ENCODE measurements at places on chromosomes 7 and 10. TPM values are rescaled to one million over a fixed set of nuclear protein-coding genes. Genes with fewer than 3 reads are reported as not detected.

The CH25H gene
- total RNA-seq = 14.7 TPM

DNA sequence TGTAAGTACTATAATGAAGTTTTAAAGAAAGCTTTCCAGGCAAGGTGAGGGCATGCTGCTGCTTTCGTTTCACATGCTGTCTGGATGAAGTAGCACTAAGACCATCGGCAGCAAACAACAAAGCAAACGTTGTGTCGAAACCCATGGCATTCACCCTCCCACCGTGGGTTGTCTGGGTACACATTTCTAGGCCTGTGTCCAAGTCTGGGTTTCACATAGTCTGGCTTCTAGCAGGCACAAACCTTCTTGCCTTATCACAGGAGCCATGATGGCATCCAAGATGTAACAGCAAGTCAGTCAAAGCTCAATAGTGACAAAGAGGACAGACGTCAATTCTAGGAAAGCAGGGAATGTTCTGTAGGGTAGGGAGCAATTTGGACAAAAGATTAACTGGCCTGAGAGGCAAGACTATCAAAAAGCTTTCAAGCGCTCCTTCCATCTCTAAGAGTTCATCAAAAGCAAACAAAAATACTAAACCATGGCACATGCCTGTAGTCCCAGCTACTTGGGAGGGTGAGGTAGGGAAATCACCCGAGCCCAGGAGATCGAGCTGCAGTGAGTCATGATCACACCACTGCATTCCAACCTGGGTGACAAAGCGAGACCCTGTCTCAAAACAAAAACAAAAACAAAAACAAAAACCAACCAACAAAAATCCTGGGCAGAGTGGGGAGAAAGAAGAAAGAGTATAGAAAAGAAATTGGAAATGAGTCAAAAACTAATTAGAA, 42.7 kb downstream of the PAXIP1 start:
- DNase-seq = no peak
- no peaks in the 10 kb centered on the region for H3K4me1 ChIP-seq
- H3K27ac ChIP-seq = no peak overlapping the region

GRCh38 chr10:8752146-8752843, 697.8 kb downstream of the GATA3 start:
- H3K27me3 ChIP-seq = peaks cover 8% of the 10 kb centered on the region
- H3K27ac ChIP-seq = no peak overlapping the region
- no peaks in the 10 kb centered on the region for H3K4me1 ChIP-seq
- H3K4me3 ChIP-seq = no peak overlapping the region
- no peaks in the 10 kb centered on the region for H3K36me3 ChIP-seq

DNA sequence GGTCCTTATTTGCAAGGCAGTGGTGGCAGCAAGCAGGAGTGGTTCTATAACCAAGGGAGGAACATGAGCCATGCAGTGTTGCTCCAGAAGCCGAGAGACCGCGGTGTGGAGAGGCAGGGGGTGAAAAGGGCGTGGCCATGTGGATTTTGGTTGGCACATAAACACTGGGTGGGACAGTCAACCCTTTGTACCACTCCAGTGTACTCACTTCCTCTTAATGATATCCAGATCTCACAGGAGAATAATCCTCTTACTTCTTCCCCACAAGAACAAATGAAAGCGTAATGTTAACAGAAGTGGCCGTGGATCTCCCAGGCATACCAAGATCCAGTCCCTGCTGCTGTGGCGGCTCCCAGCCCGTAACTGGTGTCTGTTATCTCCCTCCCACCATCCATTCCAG, 42.4 kb downstream of the XRCC2 start:
- H3K4me1 ChIP-seq = no peaks in the 10 kb centered on the region
- H3K27ac ChIP-seq = no peak overlapping the region
- no peak for DNase-seq
- H3K4me3 ChIP-seq = no peak overlapping the region

- no peak for DNase-seq
- H3K27ac ChIP-seq = no peak overlapping the region
- no peaks in the 10 kb centered on the region for H3K27me3 ChIP-seq
- H3K36me3 ChIP-seq = no peaks in the 10 kb centered on the region
These were observed 49.7 kb downstream of the ADCY1 start for GRCh38 chr7:45623740-45624391.

DNA sequence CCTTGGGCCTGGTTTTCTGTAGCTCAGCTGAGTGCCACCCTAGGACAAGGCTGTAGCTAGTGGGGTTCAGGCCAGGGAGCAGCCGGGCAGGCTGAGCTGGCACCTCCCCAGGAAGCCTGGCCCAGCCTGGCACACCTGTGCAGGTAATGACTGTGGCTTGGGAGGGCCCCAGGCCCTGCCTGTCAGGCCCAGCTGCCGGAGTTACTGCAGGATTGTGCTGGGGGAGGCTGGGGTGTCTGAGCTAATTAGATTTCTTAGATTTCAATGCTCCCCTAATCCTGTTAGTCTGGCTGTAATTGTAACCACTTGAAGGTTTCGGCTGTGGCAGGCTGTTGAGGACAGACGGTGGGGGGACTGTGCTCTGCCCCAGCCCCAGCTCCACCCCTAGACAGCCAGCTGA, 6.0 kb downstream of the ZMIZ1 start:
- no peak for DNase-seq
- H3K27me3 ChIP-seq = no peaks in the 10 kb centered on the region
- H3K4me1 ChIP-seq = peaks cover 92% of the 10 kb centered on the region
- no peak overlapping the region for H3K4me3 ChIP-seq
- H3K36me3 ChIP-seq = no peaks in the 10 kb centered on the region

DNA sequence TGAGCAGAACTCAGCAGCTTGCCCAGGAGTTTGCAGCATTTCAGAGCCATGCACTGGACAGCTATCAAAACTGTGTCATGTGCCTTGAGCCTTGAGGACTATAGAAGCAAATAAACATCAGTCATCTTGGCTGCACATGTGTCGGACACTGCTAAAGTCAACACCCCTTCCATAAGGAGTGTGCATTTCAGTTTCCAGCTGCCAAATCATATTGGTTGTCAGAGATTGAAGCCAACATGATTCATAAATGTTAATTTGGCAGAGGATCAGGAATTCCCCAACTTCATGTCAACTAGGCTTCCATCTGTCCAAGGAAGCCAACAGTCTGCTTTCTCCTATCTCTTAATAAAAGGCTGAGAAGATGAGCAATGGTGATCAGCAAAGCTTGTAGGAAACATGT, 32.8 kb downstream of the SLC16A12 start:
- H3K27me3 ChIP-seq = no peaks in the 10 kb centered on the region
- no peaks in the 10 kb centered on the region for H3K4me1 ChIP-seq
- H3K27ac ChIP-seq = no peak overlapping the region
- no peaks in the 10 kb centered on the region for H3K36me3 ChIP-seq

DNA sequence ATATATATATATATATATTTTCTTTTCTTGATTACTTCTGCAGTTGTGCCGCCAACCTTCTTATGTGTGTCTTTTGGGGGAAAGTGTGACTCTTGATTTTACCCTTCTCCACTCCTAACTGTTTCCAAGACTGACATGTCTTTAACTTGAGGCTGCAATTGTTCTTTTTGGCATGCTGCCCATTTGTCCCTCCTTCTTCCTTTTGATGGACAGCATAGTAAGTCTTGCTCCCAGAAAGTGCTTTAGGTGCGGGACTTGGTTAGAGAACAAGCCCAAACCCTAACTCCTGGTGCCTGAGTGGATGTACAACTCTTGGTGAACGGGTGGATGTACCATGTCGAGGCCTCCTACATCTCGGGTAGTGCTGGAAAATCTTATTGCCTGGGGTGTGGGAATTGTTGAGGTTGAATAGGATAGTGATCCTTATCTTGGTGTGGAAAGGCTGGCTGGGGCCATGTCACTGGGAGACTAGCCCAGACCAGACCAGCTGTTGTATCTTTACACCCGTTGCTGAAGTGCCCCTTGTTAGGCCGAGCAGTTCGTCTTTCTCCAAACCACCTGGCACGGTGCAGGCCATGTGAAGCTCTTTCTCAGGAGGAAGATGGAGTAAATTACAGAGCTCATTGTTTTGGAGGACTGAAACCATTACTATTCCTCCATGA, 16.3 kb downstream of the TCF7L2 start:
- H3K36me3 ChIP-seq = no peaks in the 10 kb centered on the region
- H3K4me1 ChIP-seq = peaks cover 5% of the 10 kb centered on the region
- no peak for DNase-seq
- no peak overlapping the region for H3K27ac ChIP-seq
- H3K4me3 ChIP-seq = no peak overlapping the region
- H3K27me3 ChIP-seq = no peaks in the 10 kb centered on the region

GRCh38 chr10:22780474-22780885, 66.1 kb upstream of the PIP4K2A start:
- no peaks in the 10 kb centered on the region for H3K36me3 ChIP-seq
- no peak for DNase-seq
- H3K4me3 ChIP-seq = no peak overlapping the region
- no peaks in the 10 kb centered on the region for H3K27me3 ChIP-seq

GRCh38 chr10:662686-663465, 26.6 kb downstream of the DIP2C start:
- no peak overlapping the region for H3K4me3 ChIP-seq
- H3K36me3 ChIP-seq = no peaks in the 10 kb centered on the region
- peaks cover 6% of the 10 kb centered on the region for H3K4me1 ChIP-seq
- no peaks in the 10 kb centered on the region for H3K27me3 ChIP-seq
- H3K27ac ChIP-seq = no peak overlapping the region

- DNase-seq = no peak
- H3K4me3 ChIP-seq = no peak overlapping the region
- H3K27me3 ChIP-seq = no peaks in the 10 kb centered on the region
- no peaks in the 10 kb centered on the region for H3K36me3 ChIP-seq
These were observed 233.6 kb downstream of the BAMBI start for GRCh38 chr10:28910956-28911355.

GRCh38 chr10:58807629-58808022, 295.0 kb downstream of the BICC1 start:
- no peaks in the 10 kb centered on the region for H3K36me3 ChIP-seq
- H3K4me1 ChIP-seq = no peaks in the 10 kb centered on the region
- H3K4me3 ChIP-seq = no peak overlapping the region
- no peak overlapping the region for H3K27ac ChIP-seq

DNA sequence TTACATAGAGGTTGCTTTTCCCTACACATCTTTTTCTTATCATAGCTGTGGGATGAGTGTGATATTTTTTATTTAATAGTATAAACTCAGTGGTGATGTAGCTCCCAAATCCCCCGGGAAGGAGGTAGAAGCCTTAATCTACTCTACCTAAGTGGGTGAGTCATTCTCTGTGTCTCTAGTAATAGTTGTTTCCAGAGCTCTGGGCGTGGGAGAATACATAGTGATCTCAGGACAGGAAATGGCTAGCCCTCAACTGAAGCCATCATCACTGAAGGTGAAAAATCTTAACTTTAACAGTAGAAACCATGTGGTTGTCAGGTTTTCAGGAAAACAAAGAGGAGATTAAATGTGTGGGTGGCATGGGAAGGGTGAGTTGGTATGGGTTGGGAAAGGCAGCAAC, 278.4 kb downstream of the ANKRD30A start:
- no peak overlapping the region for H3K27ac ChIP-seq
- DNase-seq = no peak
- H3K27me3 ChIP-seq = no peaks in the 10 kb centered on the region
- no peak overlapping the region for H3K4me3 ChIP-seq
- no peaks in the 10 kb centered on the region for H3K4me1 ChIP-seq
- no peaks in the 10 kb centered on the region for H3K36me3 ChIP-seq

GRCh38 chr10:5147255-5147980, 37.5 kb downstream of the AKR1C8 start:
- H3K36me3 ChIP-seq = no peaks in the 10 kb centered on the region
- DNase-seq = no peak
- no peaks in the 10 kb centered on the region for H3K27me3 ChIP-seq
- H3K4me1 ChIP-seq = no peaks in the 10 kb centered on the region

- H3K36me3 ChIP-seq = no peaks in the 10 kb centered on the region
- no peak overlapping the region for H3K27ac ChIP-seq
- DNase-seq = no peak
- no peak overlapping the region for H3K4me3 ChIP-seq
These were observed 508.6 kb downstream of the TNS3 start for GRCh38 chr7:47073284-47073683.

The HGF gene
- total RNA-seq = 28.9 TPM

GRCh38 chr10:129836253-129836652, 127.8 kb downstream of the EBF3 start:
- no peak overlapping the region for H3K27ac ChIP-seq
- H3K36me3 ChIP-seq = no peaks in the 10 kb centered on the region
- no peak for DNase-seq
- no peaks in the 10 kb centered on the region for H3K27me3 ChIP-seq
- H3K4me1 ChIP-seq = no peaks in the 10 kb centered on the region

DNA sequence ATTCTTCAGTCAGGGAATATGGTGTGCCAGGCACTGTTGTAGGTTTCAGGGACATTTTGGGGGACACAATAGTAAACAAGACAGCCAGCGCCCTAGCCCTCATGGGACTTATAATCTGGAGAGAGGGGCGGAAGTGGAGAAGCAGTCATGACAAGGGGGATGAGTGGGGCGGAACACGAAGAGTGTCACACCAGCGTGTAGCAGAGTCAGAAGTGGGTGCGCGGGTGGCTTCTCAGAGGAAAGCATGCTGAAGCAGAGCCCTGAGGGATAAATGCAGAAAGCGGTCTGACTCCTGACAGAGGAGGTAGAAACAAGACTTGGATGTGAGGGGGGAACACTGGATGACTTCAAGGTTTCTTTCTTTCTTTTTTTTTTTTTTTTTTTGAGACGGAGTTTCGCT, 160.3 kb upstream of the LYZL2 start:
- no peak overlapping the region for H3K27ac ChIP-seq
- H3K4me3 ChIP-seq = no peak overlapping the region
- H3K36me3 ChIP-seq = no peaks in the 10 kb centered on the region
- no peak for DNase-seq

- no peak overlapping the region for H3K4me3 ChIP-seq
- no peaks in the 10 kb centered on the region for H3K4me1 ChIP-seq
- peak; percentile 50 for DNase-seq
- no peaks in the 10 kb centered on the region for H3K36me3 ChIP-seq
- H3K27me3 ChIP-seq = no peaks in the 10 kb centered on the region
These were observed 87.0 kb upstream of the IGFBP3 start for GRCh38 chr7:46007990-46008643.

- DNase-seq = no peak
- H3K36me3 ChIP-seq = no peaks in the 10 kb centered on the region
- H3K27ac ChIP-seq = no peak overlapping the region
- no peak overlapping the region for H3K4me3 ChIP-seq
- no peaks in the 10 kb centered on the region for H3K27me3 ChIP-seq
These were observed 27.1 kb downstream of the DUSP5 start for GRCh38 chr10:110524859-110525232.

All from left lung (tissue), 14 donors.